GM23248 (cell line): ENCODE measurements at places on chromosomes 12 and 14.
A peak's percentile ranks its signal among the peaks of the same experiment; 100 is the strongest.

GRCh38 chr14:96158735-96159134 lies 45.9 kb upstream of the BDKRB2 start:
- no peak for DNase-seq

GRCh38 chr14:72678356-72678755 lies 215.5 kb downstream of the DPF3 start:
- peak; percentile 85 for DNase-seq

DNA sequence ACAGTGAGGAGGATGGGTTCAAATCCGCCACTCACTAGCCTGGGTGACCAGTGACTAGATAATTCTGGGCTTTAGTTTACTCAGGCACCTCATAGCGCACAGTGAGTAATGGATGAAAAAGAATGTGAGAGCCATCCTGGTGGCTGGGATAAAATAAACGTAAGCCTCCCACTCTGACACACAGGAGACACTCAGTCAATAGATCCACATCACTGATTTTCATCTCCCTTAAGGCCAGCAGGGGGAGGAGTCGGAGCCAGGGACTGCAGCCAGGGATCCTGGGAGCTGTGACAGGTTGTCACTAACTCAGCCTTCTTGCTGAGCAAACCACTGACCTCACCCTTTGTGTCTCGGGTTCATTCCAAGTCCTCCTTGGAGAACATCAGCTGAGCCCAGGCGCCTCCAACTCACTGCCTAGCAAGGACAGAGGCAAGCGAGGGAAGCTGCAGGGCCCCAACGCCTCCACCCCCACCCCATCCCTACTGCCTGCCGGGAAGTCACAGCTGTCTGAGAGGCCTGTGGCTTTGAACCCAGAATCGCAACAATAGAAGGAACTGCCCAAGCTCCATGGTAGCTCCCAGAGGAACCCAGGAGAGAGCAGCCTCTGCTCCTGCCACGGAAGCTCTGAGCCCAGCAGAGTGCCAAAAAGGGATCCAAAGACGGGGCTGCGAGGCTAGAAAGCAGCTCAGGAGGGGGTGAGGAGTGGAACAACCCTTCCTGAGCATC lies 30.7 kb downstream of the PXN start:
- peak; percentile 99 for DNase-seq

GRCh38 chr12:13208533-13209435 lies 12.3 kb downstream of the EMP1 start:
- peak; percentile 64 for DNase-seq

GRCh38 chr14:105069522-105069870 lies 4.3 kb upstream of the GPR132 start:
- no peak for DNase-seq

DNA sequence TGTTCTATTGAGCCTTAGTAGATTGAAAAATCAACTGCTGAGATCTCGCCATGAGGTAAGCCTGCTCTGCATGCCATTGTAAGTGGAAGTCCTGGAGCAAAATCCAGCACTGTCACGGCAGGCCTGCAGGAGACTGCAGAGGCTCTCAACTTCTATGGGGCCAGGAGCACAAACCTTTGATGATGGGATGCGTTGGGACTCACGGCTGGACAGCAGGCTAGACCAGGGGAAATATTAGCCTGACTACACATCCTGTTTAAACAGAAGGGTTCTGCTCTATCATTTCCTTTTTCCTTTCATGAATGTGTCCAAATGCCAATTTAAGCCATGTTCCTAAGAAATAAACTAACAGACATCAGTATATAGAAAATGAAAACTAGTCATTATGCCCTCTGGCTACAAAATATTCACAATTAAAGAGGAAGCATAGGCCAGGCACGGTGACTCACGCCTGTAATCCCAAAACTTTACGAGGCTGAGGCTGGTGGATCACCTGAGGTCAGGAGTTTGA lies 33.9 kb upstream of the RASSF8 start:
- peak; percentile 43 for DNase-seq
